ENCODE measurements at places on chromosomes 2 and 18. TPM values are rescaled to one million over a fixed set of nuclear protein-coding genes. Genes with fewer than 3 reads are reported as not detected.

DNA sequence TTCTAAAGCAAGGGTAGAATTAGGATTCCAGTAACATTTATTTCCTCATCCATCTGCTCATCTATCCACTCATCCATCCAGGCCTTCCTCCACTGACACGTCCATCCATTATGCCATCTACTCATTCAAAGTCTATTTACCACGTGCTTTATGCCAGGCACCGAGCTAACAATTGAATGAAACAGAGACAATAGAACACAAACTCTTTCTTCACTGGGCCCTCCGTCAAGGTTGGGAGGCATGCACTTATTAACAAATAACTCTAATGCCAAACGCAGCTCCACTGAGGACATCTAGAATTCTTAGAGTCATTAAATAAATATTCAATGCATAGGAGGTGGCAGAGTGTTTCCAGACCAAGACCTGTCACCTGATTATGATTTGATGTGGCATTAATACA lies 262.7 kb downstream of the CYRIA start:
- H3K4me1 ChIP-seq = no peaks in the 10 kb centered on the region
- no peaks in the 10 kb centered on the region for H3K27me3 ChIP-seq
- no peak overlapping the region for H3K27ac ChIP-seq
- no peak for DNase-seq
- no peaks in the 10 kb centered on the region for H3K36me3 ChIP-seq

- no peak overlapping the region for H3K27ac ChIP-seq
- no peaks in the 10 kb centered on the region for H3K27me3 ChIP-seq
- no peaks in the 10 kb centered on the region for H3K4me1 ChIP-seq
- no peak for DNase-seq
- no peaks in the 10 kb centered on the region for H3K36me3 ChIP-seq
These were observed 94.1 kb downstream of the GALNT3 start for GRCh38 chr2:165699946-165700345.

GRCh38 chr18:23585007-23585871 lies 1.1 kb downstream of the NPC1 start:
- peak overlapping the region; percentile 100 for H3K27ac ChIP-seq
- H3K4me3 ChIP-seq = peak overlapping the region; percentile 92
- no peaks in the 10 kb centered on the region for H3K4me1 ChIP-seq
- DNase-seq = peak; percentile 17
- no peaks in the 10 kb centered on the region for H3K27me3 ChIP-seq

DNA sequence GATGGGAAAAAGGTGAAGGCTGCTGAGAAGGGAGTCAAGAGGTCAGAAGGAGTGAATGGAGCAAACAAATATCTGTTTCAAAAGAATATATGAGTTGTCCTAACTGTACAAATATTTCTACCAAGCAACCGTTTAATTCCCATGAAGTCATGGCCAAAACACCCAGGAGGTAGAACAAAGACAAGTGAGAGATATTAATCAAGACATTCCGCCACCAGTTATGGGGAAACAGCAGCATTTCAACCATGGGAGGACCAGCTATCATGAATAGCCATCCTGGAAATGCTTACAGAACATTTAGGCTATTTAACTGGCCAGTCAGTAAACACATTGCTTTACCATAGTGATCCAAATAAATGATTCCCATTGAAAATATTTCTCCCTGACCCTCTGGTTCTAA lies 396.3 kb downstream of the IRS1 start:
- no peaks in the 10 kb centered on the region for H3K4me1 ChIP-seq
- H3K36me3 ChIP-seq = no peaks in the 10 kb centered on the region
- no peak overlapping the region for H3K4me3 ChIP-seq
- no peaks in the 10 kb centered on the region for H3K27me3 ChIP-seq

GRCh38 chr2:98463551-98463971 lies 18.9 kb downstream of the INPP4A start:
- DNase-seq = no peak
- H3K27ac ChIP-seq = no peak overlapping the region
- H3K4me1 ChIP-seq = no peaks in the 10 kb centered on the region
- H3K27me3 ChIP-seq = no peaks in the 10 kb centered on the region
- H3K36me3 ChIP-seq = no peaks in the 10 kb centered on the region

GRCh38 chr18:25306671-25307070 lies 45.3 kb downstream of the ZNF521 start:
- no peaks in the 10 kb centered on the region for H3K4me1 ChIP-seq
- DNase-seq = no peak
- no peak overlapping the region for H3K27ac ChIP-seq
- H3K27me3 ChIP-seq = no peaks in the 10 kb centered on the region

The SP140L gene
- 15.2 TPM for total RNA-seq

The RAD51AP2 gene
- not detected for total RNA-seq
